ENCODE measurements at places on chromosomes 12 and 14. TPM values are rescaled to one million over a fixed set of nuclear protein-coding genes. Genes with fewer than 3 reads are reported as not detected.

The LRRK2 gene
- 0.58 TPM for total RNA-seq

The SMOC1 gene
- total RNA-seq: 49.3 TPM

The GPR84 gene
- total RNA-seq: 0.07 TPM

- no peak for DNase-seq
These were observed 48.6 kb upstream of the HMGA2 start for GRCh38 chr12:65775720-65776119.

DNA sequence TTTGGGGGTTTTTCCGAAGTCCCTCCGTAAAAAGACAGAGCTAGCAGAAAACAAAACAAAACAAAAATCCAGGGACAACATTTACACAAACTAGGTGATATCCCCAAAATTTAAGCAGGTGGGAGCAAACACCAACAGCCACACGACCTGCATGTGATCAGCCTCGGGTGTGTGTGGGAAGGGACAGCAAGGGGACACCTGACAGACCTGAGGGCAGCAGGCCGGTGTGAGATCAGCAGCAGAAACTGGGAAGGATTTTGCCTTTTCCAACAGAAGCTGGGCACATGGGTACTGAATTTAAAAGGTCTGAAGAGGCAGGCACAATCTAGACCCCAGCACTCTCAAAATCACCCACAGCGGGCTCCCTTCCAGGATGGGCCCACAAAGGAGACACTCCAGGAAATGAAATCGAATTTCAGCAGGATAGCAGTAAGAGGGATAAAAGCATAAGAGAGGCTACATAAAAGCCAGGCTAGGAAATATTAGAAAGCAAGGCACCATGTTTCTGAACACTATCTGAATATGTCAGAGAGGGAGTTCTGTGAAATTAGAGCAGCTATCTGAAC, 36.5 kb upstream of the SELPLG start:
- no peak for DNase-seq

The SLC25A21 gene
- 0.24 TPM for total RNA-seq

DNA sequence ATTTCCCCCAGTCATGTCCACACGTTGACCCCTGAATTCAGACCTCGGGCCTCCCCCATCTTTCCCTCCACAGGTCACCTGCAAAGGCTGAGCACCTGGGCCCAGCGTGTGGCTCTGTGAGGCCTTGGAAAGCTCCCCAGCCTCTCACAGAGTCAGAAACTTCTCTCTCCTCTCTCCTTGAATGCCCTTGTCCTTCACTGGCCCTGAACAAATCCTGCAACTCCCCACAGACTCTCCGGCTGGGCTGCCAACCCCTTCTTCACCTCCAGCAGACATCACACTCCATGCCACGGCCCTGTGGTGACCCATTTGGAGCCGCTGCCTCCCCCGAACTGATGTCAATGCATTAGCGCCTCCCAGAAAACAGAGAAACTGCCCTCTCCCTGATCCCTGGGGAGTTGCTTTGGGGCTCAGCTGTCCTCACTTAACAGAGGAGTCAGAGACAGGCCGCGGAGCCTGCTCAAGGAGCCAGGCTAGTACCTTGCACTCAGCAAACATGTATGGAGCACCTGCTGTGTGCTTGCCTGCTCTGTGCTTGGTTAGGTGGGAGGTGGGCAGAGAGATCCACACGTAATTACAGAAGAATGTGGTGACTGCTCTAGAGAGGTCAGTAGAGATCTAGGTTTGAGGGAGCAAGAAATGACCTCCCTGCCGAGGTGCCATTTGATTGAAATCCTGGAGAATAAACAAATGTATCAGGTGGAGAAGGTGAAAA, 99.2 kb upstream of the PWP1 start:
- DNase-seq: no peak

The PZP gene
- not detected for total RNA-seq

The GNB3 gene
- 2.1 TPM for total RNA-seq
